ENCODE measurements at places on chromosomes 7 and 10. TPM values are rescaled to one million over a fixed set of nuclear protein-coding genes. Genes with fewer than 3 reads are reported as not detected.

GDF10 gene
- 0.64 TPM for polyA plus RNA-seq

DNA sequence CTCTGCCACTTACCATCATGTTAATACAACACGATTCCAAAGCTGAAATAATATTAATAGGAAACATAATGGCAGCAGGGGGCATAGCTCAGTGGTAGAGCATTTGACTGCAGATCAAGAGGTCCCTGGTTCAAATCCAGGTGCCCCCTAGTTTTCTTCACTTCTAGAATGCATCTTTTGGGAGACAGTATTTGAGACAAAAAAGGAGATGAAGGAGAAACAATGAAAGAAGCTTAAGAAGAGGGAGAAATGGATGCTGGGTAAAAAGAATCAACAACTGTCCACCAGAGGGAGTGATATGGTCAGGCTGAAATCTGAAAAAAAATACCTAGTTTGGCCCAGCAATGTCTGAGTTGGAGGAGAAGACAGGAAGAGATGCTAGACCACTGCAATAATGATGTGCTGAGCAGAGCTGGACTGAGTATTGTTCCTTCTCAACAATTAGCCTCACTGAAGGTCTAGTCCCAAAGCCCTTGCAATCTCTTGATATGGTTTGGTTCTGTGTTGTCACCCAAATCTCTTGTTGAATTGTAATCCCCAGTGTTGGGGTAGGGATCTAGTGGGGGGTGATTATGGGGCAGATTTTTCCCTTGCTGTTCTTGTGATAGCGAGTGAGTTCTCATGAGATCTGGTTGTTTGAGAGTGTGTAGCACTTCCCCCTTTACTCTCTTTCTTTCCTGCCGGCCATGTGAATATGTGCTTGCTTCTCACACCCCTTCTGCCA, 48.3 kb downstream of the ZNF783 start:
- no peak for DNase-seq

GRCh38 chr7:26212921-26213718, 11.6 kb downstream of the CBX3 start:
- no peak for DNase-seq

DNA sequence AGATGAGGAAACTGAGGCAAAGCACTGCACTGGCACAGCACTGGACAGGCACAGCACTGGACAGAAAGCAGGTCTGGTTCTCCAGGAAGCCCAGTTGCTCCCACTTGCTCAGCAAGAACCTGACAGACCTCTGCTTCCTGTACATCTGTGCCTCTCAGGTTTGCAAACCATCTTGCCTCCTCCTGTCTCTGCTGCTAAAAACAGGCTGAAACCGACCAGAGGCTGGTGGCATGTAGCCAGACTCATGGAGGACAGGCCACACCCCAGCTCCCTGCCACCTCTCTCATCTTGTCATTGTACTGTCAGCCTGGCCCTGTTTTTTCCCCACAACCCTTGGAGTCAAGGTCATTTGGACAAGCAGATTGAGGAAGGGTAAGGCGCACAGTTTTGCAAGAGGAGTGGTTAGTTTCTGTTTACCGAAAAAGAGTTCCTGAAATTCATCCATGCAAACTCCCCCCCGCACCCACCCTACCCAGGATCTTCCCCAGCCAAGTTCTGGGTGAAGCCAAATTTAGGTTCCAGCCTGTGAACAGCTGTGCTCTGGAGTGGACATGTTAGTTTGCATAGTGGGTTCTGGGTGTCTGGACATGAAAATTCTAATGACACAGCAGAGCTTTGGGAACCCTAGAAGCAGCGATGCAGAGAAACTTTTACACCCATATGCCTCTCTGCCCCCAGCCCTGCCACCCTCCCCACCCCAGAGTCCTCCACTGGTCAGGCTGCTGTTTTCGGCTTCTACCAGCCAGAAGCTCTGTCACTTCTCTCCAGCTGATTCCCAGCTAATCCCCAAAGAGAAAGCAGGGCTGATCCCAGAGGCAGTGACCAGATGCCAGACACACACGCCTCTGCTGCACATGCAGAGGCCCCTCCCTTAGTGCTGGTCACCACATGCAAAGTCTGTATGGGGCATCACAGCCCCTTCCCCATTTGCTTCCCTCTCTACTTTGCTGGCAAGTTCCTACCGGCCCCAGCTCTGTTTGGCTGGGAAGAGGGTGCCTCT, 8.5 kb upstream of the C10orf105 start:
- peak; percentile 82 for DNase-seq

CEP55 gene
- 0.32 TPM for polyA plus RNA-seq

ATOH7 gene
- polyA plus RNA-seq = 0.48 TPM

PNLIP gene
- 0.16 TPM for polyA plus RNA-seq

CAV2 gene
- polyA plus RNA-seq = 37.0 TPM
